Renal cortical epithelial cell (primary cell): ENCODE measurements at places on chromosomes 12 and 14.

DNA sequence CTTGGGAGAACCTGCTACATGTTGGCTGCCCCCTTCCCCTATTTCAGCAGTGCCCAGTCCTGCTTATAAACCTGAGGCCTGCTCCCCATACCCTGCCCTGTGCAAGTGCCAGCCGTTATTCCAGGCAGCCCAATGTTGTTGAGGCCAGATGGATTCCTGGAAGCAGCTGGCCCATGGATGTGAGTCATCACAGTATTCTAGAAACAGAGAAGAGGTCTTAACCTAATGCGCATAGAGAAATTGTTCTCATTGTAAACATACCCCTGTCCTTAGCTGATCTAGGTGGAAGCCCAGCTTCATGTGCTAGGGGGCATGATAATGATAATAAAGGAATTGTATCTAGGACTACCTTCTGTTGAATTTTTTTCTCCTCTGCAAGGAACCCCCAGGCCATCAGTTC, 69.7 kb downstream of the TSPAN11 start:
- peak; percentile 84 for DNase-seq

DNA sequence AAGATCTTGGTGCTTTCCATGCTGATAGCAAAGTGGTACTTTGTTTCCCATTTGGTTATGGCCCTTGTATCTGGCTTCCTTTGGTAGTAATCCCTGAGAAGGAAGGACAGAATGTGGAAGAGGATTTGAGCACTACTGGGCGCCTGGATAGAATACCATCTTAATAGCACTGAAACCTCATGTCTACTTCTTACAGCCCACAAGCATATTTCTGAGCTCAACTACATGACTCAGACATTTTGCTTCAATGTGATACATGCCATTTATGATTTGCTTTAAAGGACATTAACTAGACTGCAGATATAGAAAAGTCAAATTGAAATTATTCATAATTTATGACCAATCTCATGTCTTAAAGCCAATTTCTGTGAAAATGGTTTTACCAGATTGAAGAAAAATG, 80.4 kb downstream of the LIN7A start:
- no peak for DNase-seq

- peak; percentile 17 for DNase-seq
Observed at GRCh38 chr12:59372956-59373355, 222.9 kb upstream of the SLC16A7 start.

GRCh38 chr14:104827177-104828055, 26.5 kb downstream of the ZBTB42 start:
- DNase-seq: no peak

DNA sequence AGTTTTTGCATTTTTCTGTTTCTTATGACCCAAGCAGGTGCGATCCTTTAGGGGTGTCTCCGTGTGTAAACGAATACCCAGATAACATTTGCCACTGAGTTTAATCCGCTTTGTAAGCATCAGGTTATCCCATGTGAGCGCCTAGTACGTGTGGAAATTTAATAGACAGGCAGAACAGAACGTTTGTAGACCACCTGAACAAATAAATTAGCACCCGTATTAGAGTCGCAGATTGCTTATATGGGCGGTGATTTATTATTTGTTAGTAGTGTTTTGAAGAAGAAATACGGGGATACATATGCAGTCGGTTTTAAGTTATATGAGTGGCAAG, 325 bp downstream of the C12orf60 start:
- DNase-seq: no peak

GRCh38 chr14:94547151-94547680, 14.0 kb upstream of the SERPINA4 start:
- no peak for DNase-seq

DNA sequence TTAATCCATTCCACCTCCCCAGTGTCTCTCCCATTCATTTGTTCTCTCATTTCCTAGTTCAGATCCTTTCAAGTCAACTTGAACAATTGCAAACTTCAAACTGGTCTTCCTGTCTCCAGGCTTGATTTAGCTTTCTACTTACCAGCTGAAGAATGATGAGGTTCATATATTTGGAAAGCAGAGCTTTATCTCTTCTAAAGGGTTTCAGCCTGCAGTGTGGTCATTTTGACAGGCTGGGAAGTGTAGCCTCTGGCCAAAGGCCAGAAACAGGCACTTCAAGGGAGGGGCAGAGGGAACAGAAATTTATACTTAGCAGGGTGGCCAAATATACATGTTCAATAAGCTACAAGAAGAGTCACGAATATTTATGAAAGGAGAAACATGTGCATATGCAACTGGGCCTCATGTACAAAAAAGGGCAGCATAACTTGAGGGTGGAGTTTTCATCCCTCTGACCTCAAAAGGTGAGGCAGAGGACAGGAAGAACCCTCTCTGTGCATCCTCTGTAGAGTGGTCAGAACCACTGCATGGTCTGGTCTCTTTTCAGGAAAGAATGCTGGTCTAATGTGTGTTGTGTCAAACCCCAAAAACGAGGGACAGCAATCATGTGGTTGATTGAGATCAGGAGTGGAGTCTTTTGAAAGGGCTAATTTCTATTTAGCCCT, 34.0 kb upstream of the HECTD1 start:
- no peak for DNase-seq

GRCh38 chr14:68627050-68627867, 165.6 kb downstream of the ZFP36L1 start:
- peak; percentile 94 for DNase-seq

GRCh38 chr12:12453635-12454034, 96.8 kb downstream of the BORCS5 start:
- no peak for DNase-seq

GRCh38 chr12:57176846-57177245, 29.4 kb upstream of the LRP1-AS start:
- DNase-seq: peak; percentile 6

DNA sequence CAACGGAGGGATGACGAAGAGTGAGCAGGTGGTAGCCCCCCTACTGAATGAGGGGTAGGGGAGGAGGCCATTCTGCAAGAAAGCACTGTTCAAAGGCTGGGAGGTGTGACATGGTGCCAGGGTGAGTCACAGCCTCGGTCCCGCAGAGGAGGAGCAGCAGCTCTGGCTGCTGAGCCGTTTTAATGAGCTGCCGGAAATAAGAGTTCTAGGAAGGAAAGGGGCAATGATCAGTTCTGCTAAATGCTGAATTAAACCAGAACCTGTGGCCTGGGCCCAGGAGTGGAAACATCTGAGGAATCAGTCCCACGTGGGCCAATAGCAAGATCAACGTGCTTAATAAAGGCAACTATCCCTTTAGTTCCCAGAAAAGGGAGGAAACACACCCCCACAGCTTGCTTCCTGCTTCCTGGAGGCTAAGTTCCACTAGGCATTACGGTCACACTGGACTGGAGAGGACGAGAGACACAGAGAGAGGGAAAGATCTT, 3.6 kb downstream of the ABCD4 start:
- DNase-seq: peak; percentile 23

DNA sequence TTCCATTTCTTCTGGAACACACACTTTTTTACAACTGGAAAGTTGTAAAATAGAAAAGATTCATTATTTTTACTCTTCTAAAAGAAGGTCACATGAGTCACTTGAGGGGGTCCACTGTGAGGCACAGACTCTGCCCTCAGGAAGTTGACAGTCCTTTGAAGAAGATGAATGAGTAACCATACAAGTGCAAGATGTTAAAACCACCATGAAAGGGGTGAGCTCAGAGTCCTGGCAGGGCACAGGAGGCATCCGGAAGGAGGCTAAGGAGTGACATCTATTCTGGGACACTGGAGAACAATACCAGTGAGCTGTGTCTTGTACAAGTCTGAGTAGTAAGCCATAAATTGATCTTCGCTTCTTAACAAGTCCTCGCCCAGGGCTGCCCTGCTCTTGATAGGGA, 126.0 kb upstream of the FRMD6 start:
- no peak for DNase-seq

GRCh38 chr12:114343585-114344302, 62.2 kb downstream of the TBX5 start:
- no peak for DNase-seq

DNA sequence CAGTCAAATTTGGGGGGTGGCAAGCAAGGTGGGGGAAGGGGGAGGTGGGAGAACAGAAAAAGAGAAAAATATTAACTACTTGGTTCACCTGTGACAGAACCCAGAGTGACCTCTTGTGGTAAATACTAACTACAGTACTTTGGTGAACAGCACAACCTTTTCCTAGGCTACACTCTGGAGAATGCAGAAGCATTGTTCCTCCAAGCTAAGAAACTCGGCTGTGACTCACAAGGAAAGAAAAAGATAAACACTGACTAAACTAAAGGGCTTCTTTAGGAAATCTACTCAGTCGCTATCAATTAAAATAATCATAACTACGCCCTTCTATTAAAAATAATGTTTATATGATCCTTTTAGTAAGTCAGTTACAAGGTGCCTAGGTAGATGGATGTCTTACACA, 5.4 kb downstream of the KCNH5 start:
- peak; percentile 65 for DNase-seq

- DNase-seq: no peak
Observed at GRCh38 chr12:43544703-43545102, 7.3 kb downstream of the ADAMTS20 start.

GRCh38 chr12:46814143-46814542, 11.7 kb downstream of the SLC38A4 start:
- peak; percentile 10 for DNase-seq

DNA sequence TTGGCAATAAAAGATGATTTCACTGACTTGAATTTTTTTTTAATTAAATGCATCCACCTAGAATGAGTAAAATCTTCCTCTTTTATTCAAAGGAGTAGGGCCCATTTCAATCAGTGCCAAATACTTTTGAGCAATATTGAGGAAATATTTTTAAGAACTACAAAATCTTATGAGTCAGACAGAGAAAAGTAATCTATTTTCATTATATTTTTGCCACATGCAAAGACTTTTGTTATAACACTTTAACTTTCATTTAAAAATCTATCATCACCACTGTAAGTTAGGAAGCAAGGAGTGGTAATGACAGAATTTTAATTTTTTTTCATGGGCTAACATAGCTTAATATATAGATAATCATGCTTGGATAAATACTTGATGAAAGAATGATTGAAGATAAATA, 345.2 kb upstream of the KITLG start:
- DNase-seq: no peak

DNA sequence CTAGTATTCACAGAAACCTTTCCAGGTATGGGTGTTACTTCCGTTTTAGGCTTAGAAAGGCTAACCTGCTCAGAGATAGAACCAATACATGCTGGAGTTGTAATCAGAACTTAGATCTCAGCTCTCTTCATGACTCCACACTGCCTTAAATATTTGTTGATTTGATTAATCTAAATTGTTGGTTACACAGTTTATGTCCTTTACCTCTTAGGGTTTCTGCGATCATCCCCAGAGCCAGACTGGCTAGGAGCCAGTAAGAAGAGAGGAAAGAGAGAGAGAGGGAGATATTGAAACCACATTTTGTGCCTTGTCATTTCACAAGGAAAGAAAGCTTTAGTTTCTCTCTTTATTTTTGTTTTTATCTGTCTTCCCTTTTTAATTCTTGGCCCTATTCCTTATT, 16.8 kb upstream of the MGP start:
- DNase-seq: no peak

DNA sequence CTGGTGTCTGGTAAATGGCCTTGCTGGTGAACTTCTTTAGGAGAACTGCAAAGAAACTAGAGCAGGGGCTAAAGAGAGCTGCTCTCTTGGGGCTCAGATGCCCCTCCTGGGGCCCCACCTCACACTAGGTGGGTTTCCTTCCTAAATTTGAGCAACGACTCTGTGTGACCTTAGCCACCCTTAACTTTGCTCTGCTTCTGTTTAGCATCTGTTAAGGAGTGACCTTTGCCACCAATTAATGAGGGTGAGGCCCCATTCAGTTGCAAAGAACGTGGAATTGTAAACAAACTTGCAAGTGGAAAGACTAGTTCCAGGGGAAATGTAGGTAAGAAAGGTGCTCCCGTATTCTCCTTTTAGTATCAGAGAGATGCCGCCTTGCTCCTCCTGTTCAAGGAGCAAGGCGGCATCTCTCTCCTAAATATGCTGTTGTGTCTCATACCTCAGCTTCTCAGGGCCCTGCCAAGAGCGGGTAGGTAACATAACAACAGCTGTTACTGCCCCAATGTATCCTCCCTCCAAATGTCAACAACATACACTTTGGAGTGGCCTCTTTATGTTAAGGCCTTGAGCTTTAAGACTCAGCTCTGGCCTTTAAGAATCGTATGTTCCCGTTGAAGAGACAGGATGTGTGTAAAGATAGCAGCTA, 77.6 kb upstream of the FUT8 start:
- DNase-seq: no peak

GRCh38 chr12:40261937-40262336, 37.1 kb downstream of the LRRK2 start:
- DNase-seq: no peak
